ENCODE measurements at places on chromosomes 3 and 15.

- no peak for DNase-seq
These were observed 140.7 kb downstream of the VPS8 start for GRCh38 chr3:184952671-184953070.

DNA sequence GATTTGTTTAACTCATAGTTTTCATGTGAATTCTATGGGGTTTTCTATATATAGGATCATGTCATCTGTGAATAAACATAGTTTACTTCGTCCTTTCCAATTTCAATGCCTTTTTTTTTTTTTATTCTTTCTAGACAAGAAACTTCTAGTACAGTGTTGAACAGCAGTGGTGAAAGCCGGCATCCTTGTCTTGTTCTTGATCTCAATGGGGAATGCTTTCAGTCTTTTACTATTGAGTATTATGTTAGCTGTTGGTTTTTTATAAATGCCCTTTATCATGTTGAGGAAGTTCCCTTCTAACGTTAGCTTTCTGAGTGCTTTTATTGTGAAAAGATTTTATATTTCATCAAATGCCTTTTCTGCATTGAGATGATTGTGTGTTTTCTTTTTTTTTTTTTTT is 69.0 kb downstream of the SLMAP start:
- DNase-seq, result no peak

DNA sequence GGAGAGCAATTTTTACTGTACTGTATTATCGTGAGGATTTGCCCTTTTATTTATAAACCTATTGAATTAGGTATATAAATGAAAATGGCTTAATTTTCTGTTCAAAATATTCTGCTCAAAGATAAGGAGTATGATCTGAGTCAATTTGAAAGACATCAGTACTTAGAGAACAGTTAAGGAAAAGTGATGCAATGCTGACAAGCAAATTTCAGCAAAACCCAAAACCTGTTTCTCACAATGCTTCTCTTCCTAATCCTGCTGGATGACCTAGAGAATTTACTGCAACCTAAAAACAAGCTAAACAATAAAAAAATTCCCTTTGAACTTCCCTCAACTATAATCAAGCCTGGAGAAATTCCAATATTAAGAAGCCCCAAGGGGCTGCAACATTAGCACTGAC is 82.7 kb downstream of the RFX7 start:
- DNase-seq, result no peak

- peak; percentile 18 for DNase-seq
These were observed 1.3 kb downstream of the FAM43A start for GRCh38 chr3:194686816-194687637.

- no peak for DNase-seq
These were observed 293.4 kb upstream of the TBC1D5 start for GRCh38 chr3:18035641-18036449.

DNA sequence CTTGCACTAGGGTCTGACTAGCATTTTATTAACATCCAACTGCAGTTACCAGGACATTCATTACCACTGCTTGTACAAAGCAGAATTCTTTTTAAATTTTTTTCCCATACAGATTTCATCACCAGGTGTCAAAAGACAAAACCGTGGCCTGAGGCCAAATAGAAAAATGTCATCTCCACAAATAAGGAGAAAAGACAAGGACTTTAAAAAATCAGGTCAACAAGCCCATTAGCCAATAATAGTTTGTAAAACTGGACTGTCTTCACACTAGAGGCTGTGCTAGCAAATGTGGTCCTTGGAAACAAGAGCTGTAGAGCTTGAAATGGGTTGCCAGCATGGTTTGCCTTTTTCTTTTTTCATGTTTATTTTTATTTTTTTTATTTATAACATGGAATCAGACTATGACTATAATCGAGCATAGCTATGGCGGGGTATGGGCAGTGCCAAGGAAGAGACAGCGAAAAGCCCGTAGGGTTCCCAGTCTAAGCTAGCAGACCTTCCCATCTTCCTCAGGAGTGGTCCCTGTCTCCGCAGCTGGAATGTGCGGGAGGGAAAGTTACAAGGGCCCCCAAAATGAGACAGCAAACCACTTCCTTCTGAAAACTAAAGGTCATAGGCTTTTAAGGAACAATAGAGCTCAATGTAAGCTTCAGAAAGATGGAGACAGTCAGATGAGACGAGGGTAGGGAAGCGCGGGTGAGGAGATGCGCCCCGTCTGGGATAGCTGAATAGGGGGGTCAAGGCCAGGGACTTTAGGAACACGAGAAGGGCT is 1.5 kb downstream of the PTPN9 start:
- DNase-seq, result no peak

DNA sequence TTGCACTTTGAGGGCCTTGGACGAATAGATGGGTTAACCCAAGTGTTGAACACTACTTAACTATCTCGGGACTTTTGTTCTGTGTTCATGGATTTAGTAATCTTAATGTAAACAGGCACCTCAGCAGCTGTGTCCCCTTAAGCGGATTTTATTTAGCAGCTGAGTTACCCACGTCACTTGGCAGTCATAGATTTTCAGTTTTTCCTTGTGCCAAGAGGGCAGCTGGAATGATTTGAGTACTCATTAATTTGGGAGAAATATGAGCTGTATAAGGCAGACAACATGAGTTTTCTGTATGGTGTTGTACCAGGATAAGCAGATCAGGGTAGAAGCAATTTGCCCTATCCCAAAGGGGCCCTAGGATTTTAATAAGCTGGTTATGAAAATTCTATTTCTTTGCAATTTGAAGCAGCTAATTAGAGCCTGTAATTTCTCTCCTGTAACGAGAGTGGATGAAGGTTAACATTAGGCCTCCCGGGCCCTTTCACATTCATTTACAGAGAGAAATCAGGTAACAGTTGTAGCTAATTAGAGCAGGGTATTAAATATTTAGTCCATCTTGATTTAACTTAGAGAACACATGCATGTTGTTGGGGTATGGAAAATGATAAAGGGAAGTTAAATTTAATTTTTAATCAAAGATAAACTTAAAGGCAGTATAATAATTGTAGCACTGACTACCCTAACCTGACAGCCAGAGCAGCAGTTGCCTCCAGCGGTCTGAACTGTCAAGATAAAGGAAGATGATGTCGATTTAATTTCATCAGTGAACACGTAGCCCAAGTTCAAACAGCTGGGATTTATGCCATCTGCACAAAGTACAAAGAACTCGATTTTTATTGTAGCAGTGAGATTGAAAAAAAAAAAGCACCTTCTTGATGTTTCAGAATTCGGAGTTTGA is 194.5 kb downstream of the LRTM1 start:
- no peak for DNase-seq

GRCh38 chr15:42101861-42102260 is 7.5 kb upstream of the PLA2G4D start:
- no peak for DNase-seq

GRCh38 chr3:157204431-157204830 is 44.5 kb upstream of the CCNL1 start:
- no peak for DNase-seq

Data from central memory CD8-positive, alpha-beta T cell (primary cell).